Thymus (tissue), 14 donors: ENCODE measurements at places on chromosomes 11 and 22. TPM values are rescaled to one million over a fixed set of nuclear protein-coding genes. Genes with fewer than 3 reads are reported as not detected.
A peak's percentile ranks its signal among the peaks of the same experiment; 100 is the strongest.

DNA sequence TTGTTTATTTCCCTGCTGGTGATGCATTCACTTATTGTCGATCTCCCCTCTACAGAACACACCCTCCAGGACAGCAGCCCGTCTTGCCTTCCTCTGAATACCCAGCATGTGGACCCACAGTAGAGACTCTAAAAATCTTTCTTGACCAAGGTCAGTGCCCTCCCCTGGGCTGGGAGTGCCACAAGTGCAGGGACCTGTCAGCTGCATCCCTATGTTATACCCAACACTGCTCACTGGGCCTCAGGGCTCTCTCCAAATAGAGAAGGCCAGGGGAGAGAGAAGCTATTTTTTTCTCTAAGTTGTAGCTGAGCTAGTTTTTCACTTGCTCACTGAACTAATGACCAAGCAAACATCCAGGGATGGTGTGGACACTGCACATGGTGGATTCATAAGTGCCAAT is 9.8 kb downstream of the KCNJ1 start:
- H3K36me3 ChIP-seq = no peaks in the 10 kb centered on the region
- H3K27ac ChIP-seq = no peak overlapping the region
- H3K4me3 ChIP-seq = no peak overlapping the region
- no peak for DNase-seq

DNA sequence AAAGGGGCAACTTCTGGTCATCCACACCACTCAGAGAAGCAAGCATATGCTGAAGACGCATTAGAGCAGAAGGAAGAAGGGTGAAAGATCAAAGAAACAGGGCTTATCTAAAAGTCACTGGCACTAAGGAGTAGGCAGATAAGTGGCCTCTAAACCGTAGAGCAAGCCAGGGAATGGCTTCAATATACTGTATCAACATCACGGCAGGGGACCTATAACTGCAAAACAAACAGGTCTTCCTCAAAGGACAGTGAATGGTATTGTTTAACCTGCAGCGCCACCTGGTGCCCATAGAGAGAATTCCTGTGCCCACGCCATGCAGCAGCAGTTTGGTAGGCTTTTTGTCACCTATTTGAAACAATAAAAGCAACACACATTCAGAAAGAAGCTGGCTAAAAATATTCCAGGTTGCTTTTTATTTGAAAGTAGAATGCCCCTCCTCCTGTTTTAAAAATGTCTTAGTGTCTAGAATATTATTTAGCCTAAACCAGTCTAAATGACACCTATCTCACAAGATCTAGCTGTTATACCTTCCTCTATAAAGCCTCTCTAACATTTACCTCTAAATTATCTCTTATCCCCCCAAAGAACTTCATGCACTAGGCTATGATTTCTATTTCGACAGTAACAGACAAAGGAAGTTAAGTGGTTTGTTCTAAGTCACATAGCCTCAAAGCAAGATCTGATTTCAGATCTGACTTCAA is 21.8 kb downstream of the SNX19 start:
- H3K36me3 ChIP-seq = peaks cover 45% of the 10 kb centered on the region
- H3K4me1 ChIP-seq = peaks cover 4% of the 10 kb centered on the region
- H3K27me3 ChIP-seq = no peaks in the 10 kb centered on the region
- DNase-seq = peak; percentile 60
- no peak overlapping the region for H3K4me3 ChIP-seq
- H3K27ac ChIP-seq = no peak overlapping the region

- no peaks in the 10 kb centered on the region for H3K27me3 ChIP-seq
- DNase-seq = no peak
- no peak overlapping the region for H3K4me3 ChIP-seq
- peaks cover 3% of the 10 kb centered on the region for H3K4me1 ChIP-seq
- no peak overlapping the region for H3K27ac ChIP-seq
Observed at GRCh38 chr22:23398701-23399366, 181.3 kb downstream of the IGLL1 start.

DNA sequence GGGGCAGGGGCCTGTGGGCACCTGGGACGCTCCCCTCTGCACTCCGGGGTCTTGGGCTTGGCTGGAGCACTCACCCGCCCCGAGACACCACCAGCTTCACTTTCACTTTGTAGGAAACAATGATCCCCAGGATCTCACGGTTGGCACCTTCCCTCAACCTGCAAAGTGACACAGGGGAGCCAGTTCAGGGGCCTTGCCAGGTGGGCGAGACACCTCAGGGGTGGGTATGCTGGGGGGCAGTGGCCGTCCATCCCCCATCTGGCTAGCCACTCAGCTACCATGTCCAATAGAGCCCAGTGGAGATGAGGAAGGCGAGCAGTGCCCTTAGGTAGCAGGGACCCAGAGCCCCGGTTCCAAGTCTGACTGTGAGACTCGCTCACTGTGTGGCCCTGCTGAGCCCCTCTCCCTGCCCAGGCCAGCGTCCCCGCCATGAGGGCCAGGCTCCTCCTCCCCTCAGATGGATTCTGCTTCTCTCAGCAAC is 32.3 kb downstream of the TPBGL start:
- no peaks in the 10 kb centered on the region for H3K27me3 ChIP-seq
- DNase-seq = no peak
- no peak overlapping the region for H3K27ac ChIP-seq

GRCh38 chr11:46981436-46981835 is 44.9 kb downstream of the CSTPP1 start:
- no peak overlapping the region for H3K27ac ChIP-seq
- H3K4me3 ChIP-seq = no peak overlapping the region
- no peaks in the 10 kb centered on the region for H3K36me3 ChIP-seq
- H3K4me1 ChIP-seq = peaks cover 3% of the 10 kb centered on the region
- H3K27me3 ChIP-seq = no peaks in the 10 kb centered on the region

GRCh38 chr11:2883979-2884815 is 1.4 kb downstream of the CDKN1C start:
- peaks cover 47% of the 10 kb centered on the region for H3K27me3 ChIP-seq
- no peak for DNase-seq
- H3K4me3 ChIP-seq = peak overlapping the region; percentile 35

DNA sequence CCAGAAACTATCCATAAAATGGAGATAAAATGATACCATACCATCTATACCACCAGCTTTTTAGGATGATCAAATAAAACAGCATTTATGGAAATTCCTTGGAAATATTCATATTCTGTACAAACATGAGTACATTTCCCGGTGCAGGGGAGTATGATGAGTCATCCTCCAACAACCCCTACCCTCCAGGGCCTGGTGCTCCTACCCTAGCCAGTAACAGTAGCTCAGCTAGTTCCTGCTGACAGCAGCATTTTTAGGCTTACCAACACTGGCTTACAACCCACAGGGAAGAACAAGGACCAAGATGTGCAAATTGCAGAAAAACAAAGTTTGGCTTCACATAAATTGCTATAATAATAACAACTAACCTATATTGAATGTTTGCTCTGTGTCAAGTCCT is 406.2 kb upstream of the CADM1 start:
- H3K4me1 ChIP-seq = no peaks in the 10 kb centered on the region
- H3K27ac ChIP-seq = no peak overlapping the region
- DNase-seq = no peak
- no peaks in the 10 kb centered on the region for H3K36me3 ChIP-seq
- no peak overlapping the region for H3K4me3 ChIP-seq
- H3K27me3 ChIP-seq = no peaks in the 10 kb centered on the region

DNA sequence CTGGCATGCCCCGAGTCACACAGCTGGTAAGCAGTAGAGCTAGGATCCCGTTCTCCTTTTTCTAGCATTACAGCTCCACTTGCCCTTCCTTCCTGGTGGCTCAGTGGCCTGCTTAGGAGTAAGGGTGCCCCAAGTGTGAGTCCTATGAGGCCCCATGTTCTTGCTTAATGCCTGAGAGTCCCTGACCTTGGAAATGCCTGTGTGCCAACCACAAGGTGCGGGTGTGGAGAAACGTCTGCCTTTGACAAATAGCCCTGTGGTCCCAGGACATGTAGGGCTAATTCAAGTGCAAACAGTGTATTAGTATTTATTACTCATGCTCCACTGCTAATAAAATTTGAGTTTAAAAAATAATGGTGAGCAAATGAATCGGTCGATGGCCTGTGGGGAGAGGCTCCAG is 18.4 kb downstream of the GRIK4 start:
- no peak overlapping the region for H3K4me3 ChIP-seq
- peaks cover 5% of the 10 kb centered on the region for H3K27me3 ChIP-seq
- no peaks in the 10 kb centered on the region for H3K36me3 ChIP-seq
- H3K27ac ChIP-seq = no peak overlapping the region

- H3K36me3 ChIP-seq = no peaks in the 10 kb centered on the region
- no peak overlapping the region for H3K4me3 ChIP-seq
- no peaks in the 10 kb centered on the region for H3K27me3 ChIP-seq
Observed at GRCh38 chr11:100961633-100962032, 168.0 kb downstream of the PGR start.

DNA sequence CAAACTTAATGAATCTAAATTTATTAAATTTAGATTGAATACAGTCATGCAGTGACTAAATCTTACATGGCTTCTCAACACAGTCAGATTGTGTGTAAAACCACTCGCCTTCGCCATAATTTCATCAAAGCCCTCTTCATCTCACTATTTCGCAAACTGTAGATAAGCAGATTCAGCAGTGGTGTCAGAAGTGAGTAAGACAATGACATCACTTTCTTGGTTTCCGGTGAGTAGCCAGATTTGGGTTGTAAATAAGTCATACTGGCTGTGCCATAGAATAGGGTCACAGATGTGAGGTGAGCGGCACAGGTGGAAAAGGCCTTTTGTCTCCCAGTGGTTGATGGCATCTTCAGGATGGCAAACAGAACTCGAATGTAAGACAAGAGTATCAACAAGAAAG is 3.4 kb downstream of the OR10A6 start:
- no peaks in the 10 kb centered on the region for H3K36me3 ChIP-seq
- no peak overlapping the region for H3K4me3 ChIP-seq
- no peak for DNase-seq
- H3K27ac ChIP-seq = no peak overlapping the region
- no peaks in the 10 kb centered on the region for H3K4me1 ChIP-seq

- H3K27me3 ChIP-seq = no peaks in the 10 kb centered on the region
- H3K27ac ChIP-seq = no peak overlapping the region
- no peak overlapping the region for H3K4me3 ChIP-seq
- H3K36me3 ChIP-seq = no peaks in the 10 kb centered on the region
- DNase-seq = no peak
Observed at GRCh38 chr11:58647141-58647699, 24.8 kb downstream of the CNTF start.

DNA sequence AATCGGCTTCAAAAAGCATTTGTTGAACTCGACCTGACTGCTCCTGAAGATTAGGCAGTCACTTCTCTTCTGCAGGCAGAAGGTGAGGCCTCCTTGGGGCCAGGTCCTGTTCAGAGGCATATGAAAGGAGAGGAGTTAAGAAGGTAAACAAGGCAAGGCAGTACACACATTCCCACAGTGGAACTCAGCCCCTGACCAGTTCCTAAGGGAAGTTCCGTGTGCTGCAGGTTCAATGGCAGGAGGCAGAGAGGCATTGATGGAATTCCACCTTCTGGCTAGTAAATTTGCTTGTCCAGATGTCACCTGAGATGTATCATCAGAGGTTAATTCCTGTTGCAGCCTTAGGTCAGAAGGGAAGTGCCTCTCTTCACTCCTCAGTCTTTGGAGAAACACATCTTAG is 337.0 kb upstream of the MTNR1B start:
- no peak for DNase-seq
- no peaks in the 10 kb centered on the region for H3K4me1 ChIP-seq
- no peak overlapping the region for H3K4me3 ChIP-seq
- H3K27me3 ChIP-seq = no peaks in the 10 kb centered on the region

GRCh38 chr22:36136475-36136874 is 24.1 kb downstream of the APOL3 start:
- DNase-seq = no peak
- no peak overlapping the region for H3K4me3 ChIP-seq
- no peaks in the 10 kb centered on the region for H3K4me1 ChIP-seq
- H3K36me3 ChIP-seq = peaks cover 7% of the 10 kb centered on the region
- peaks cover 7% of the 10 kb centered on the region for H3K27me3 ChIP-seq

DNA sequence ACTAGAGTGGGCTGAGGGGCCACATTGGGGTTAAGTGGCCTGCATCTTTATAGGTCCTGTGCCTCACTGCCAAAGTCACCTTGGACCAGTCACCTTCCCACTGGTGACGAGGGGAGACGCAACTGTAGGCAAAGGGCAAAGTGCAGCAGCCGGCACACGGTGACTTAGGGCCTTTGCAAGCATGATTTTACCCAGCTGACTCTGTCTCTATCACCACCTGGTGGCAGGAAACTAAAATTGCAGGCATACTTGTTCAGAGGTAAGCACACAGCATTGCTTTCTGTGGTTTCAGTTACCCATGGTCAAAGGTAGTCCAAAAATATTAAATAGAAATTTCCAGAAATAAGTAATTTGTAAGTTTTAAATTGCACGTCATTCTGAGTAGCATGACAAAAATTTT is 1164.4 kb downstream of the BRD1 start:
- no peaks in the 10 kb centered on the region for H3K36me3 ChIP-seq
- H3K27ac ChIP-seq = no peak overlapping the region
- H3K4me3 ChIP-seq = no peak overlapping the region
- no peak for DNase-seq
- H3K4me1 ChIP-seq = no peaks in the 10 kb centered on the region

GRCh38 chr22:48188231-48188721 is 1425.8 kb downstream of the TBC1D22A start:
- no peaks in the 10 kb centered on the region for H3K36me3 ChIP-seq
- peak overlapping the region; percentile 21 for H3K4me3 ChIP-seq
- no peaks in the 10 kb centered on the region for H3K27me3 ChIP-seq
- no peak for DNase-seq

GRCh38 chr22:41524809-41525449 is 19.3 kb downstream of the POLR3H start:
- peak overlapping the region; percentile 58 for H3K27ac ChIP-seq
- H3K4me1 ChIP-seq = peaks cover 3% of the 10 kb centered on the region
- H3K4me3 ChIP-seq = no peak overlapping the region
- H3K27me3 ChIP-seq = no peaks in the 10 kb centered on the region
- peak; percentile 64 for DNase-seq

DNA sequence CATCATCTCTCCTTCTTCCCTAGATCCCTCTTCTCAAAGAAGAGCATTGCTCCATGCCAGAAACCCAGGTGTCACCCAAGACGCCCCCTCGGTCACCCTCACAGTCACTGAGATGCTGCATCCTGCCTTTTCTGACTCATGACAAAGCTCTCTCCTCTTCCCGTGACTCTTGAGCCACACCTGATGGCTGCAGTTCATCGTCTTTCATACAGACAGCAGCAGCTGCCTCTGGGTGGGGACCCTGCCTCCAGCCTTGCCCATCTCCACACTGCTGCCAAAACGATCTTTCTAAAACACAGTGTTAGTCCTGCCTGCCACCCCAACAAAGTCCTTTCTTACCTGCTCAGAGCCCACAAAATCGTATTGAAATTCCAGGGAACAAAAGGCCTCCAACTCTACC is 44.8 kb downstream of the BUD13 start:
- no peaks in the 10 kb centered on the region for H3K36me3 ChIP-seq
- H3K27ac ChIP-seq = no peak overlapping the region
- no peak for DNase-seq
- H3K27me3 ChIP-seq = no peaks in the 10 kb centered on the region
- no peaks in the 10 kb centered on the region for H3K4me1 ChIP-seq

GRCh38 chr11:106389101-106389500 is 311.6 kb downstream of the AASDHPPT start:
- H3K27me3 ChIP-seq = no peaks in the 10 kb centered on the region
- no peak for DNase-seq
- no peaks in the 10 kb centered on the region for H3K36me3 ChIP-seq
- H3K4me1 ChIP-seq = no peaks in the 10 kb centered on the region

The OR4A16 gene
- not detected for total RNA-seq

The PSMC3 gene
- total RNA-seq = 136 TPM

The CCDC34 gene
- 17.2 TPM for total RNA-seq

The TNRC6B gene
- 20.4 TPM for total RNA-seq

The VWA5A gene
- 6.0 TPM for total RNA-seq

The METTL15 gene
- 8.5 TPM for total RNA-seq
